ENCODE measurements at places on chromosomes 2 and 18. TPM values are rescaled to one million over a fixed set of nuclear protein-coding genes. Genes with fewer than 3 reads are reported as not detected.

DNA sequence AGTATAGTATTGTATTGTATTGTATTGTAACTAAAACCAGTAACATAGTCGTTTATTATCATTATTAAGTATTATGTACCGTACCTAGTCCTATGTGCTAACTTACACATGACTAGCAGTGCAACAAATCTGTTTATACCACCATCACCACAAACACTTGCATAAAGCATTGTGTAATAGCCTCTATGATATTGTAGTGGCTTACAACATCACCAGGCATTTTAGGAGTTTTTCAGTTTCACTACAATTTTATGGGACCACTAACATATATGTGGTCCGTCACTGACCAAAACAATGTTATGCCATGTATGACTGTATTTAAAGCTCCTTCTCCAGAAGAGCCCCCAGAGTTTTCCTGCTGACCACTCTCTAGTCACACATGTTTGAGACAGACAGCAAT lies 306.2 kb downstream of the SETBP1 start:
- H3K36me3 ChIP-seq, result no peaks in the 10 kb centered on the region
- no peaks in the 10 kb centered on the region for H3K4me1 ChIP-seq
- DNase-seq, result no peak
- H3K27ac ChIP-seq, result no peak overlapping the region
- no peak overlapping the region for H3K4me3 ChIP-seq
- no peaks in the 10 kb centered on the region for H3K27me3 ChIP-seq

DNA sequence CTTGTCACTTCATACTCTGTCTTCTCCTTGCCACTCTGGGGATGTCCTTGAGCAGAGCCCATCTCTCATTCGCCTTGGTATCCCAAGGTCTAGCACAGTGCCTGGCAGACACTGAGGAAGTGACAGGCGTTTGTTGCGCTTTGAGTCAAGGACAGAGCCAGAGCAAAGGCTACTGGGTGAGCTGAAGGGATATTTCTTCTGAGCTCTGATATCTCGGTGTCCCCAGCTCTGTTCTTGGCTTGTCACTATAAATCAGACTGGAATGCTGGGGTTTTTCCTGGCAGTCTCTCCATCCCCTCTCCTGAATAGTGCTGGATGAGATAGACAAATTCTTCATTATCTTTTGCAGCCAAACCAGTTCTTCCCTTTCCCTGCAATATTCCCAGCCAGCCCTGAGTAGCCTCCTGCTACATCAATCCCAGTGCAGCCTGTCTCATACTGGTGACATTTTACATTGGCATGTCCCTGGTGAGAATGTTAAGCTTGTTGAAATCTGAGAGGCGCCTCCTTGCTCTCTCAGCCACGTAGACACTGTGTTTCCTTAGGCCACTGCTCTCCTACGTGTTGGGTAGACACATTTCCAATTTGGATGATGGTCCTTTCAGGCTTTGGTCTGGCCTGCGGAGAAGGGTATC lies 61.7 kb downstream of the CTIF start:
- DNase-seq, result peak; percentile 50
- H3K4me1 ChIP-seq, result peaks cover 39% of the 10 kb centered on the region
- peak overlapping the region; percentile 11 for H3K27ac ChIP-seq
- H3K36me3 ChIP-seq, result no peaks in the 10 kb centered on the region
- H3K4me3 ChIP-seq, result no peak overlapping the region

DNA sequence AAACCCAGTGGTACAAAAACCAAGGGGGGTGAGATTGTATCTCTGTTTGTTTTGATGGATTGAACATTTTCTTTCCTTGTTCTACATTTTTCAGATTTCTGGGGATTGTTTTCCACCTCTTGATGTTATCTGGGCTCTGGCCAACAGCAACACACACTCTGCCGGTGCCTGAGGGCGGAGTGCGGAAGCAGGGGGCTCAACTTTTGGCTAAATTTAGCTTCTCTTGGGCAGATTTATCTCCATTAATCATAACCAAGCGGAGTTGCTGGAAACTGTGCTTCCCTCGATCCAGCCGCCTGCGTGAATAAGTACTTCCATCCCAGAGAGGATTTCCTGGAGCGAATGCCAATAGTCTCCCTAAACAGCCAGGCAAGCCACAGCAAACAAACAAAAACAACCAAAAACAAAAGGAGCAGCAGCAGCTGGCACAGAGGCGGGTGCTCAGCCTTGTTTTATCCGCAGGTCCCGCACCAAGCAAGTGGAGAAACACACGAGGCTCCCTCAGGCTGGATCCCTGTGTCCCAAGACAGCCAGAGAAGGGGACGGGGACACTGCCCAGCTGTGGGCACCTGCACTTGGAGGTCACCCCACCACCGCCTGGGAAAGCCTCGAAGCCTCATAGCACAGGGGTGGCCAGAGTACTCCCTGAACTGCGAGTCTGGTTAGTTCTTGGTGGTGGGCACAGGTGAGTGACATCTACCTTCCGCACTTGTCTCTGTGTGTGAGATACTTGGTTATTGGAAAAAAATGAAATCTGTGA lies 143.4 kb downstream of the NDUFA10 start:
- H3K27me3 ChIP-seq, result no peaks in the 10 kb centered on the region
- no peaks in the 10 kb centered on the region for H3K4me1 ChIP-seq
- no peaks in the 10 kb centered on the region for H3K36me3 ChIP-seq
- H3K4me3 ChIP-seq, result no peak overlapping the region

- H3K4me1 ChIP-seq, result no peaks in the 10 kb centered on the region
- DNase-seq, result no peak
- no peaks in the 10 kb centered on the region for H3K27me3 ChIP-seq
- H3K27ac ChIP-seq, result no peak overlapping the region
- H3K4me3 ChIP-seq, result no peak overlapping the region
- no peaks in the 10 kb centered on the region for H3K36me3 ChIP-seq
Measured at GRCh38 chr2:117321816-117322215, 492.7 kb upstream of the DDX18 start.

GRCh38 chr2:237967463-237967951 lies 693 bp downstream of the UBE2F start:
- DNase-seq, result peak; percentile 18
- H3K27me3 ChIP-seq, result no peaks in the 10 kb centered on the region
- peaks cover 21% of the 10 kb centered on the region for H3K4me1 ChIP-seq
- no peaks in the 10 kb centered on the region for H3K36me3 ChIP-seq
- H3K4me3 ChIP-seq, result peak overlapping the region; percentile 78

Gene CNGA3
- total RNA-seq, result 0.09 TPM

Gene AP1S3
- not detected for total RNA-seq
